CD4-positive, alpha-beta T cell treated with Interleukin-4 for 1 hour (primary cell): ENCODE measurements at places on chromosomes 4 and X.
A peak's percentile ranks its signal among the peaks of the same experiment; 100 is the strongest.

- no peak for DNase-seq
Observed at GRCh38 chrX:38304010-38304409, 23.3 kb downstream of the RPGR start.

GRCh38 chrX:7953446-7953845, 26.2 kb upstream of the PNPLA4 start:
- no peak for DNase-seq

DNA sequence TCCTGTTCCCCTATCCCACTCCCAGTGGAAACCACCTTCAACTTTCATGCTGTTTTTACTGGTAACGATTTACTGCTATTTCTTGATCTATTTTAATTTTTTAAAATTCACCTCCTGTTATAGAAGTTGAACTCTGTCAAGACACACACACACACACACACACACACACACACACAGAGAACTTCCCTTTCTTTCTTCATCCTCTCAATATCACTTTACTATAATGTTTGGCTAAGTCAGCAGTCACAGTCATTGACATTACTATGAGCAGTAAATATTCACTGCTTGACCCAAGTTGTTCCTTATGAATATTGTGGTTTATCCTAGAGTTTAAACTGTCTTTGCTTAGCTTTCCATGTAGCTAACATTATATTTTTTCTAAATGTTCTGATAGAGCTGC, 24.0 kb upstream of the SGMS2 start:
- peak; percentile 10 for DNase-seq

- no peak for DNase-seq
Observed at GRCh38 chr4:186701273-186701672, 22.4 kb downstream of the FAT1 start.

- DNase-seq: peak; percentile 68
Observed at GRCh38 chr4:83285055-83285407, 433 bp upstream of the COQ2 start.

- no peak for DNase-seq
Observed at GRCh38 chr4:138409670-138410069, 167.5 kb upstream of the SLC7A11 start.

- peak; percentile 84 for DNase-seq
Observed at GRCh38 chr4:109648266-109648996, 54.8 kb downstream of the CASP6 start.

- no peak for DNase-seq
Observed at GRCh38 chr4:133146574-133147241, 2.4 kb upstream of the PCDH10 start.

DNA sequence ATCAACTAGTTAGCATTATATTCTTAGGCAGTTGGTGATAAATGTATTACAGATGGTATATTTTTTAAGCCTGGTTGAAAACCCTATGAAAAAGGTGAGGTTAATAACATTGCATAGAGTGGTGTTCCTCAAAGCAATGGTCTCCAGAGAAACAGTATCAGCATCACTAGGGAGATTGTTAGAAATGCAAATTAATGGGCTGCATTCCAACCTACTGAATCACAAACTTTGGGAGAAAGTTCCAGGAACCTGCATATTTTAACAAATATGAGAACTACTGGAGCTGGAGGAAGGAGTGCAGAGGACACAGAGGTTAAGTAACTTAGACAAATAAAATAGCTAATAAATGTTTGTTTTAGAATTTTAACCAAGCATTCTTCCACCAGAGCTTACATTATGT, 166.9 kb upstream of the PCDH10 start:
- DNase-seq: no peak

GRCh38 chr4:108559911-108560310, 60.5 kb upstream of the RPL34 start:
- DNase-seq: no peak

DNA sequence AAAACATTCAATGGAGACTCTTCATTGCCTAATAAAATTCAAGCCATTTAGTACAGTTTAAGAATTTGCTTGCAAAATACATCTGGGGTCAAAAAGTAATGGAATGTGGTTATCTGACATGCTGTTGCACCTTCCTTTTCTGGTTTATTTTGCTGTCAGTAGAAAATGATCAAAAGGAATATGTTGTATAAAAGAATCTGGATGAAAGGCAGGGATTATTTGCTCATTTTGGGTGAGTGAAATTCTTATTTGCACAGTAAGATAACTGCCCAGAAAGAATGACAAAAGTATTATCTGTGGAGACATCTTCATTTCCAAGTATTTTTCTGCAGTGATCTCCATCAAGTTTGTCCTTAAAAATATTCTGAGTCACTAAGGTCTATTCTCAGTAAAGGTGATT, 30.4 kb downstream of the BOD1L1 start:
- no peak for DNase-seq

DNA sequence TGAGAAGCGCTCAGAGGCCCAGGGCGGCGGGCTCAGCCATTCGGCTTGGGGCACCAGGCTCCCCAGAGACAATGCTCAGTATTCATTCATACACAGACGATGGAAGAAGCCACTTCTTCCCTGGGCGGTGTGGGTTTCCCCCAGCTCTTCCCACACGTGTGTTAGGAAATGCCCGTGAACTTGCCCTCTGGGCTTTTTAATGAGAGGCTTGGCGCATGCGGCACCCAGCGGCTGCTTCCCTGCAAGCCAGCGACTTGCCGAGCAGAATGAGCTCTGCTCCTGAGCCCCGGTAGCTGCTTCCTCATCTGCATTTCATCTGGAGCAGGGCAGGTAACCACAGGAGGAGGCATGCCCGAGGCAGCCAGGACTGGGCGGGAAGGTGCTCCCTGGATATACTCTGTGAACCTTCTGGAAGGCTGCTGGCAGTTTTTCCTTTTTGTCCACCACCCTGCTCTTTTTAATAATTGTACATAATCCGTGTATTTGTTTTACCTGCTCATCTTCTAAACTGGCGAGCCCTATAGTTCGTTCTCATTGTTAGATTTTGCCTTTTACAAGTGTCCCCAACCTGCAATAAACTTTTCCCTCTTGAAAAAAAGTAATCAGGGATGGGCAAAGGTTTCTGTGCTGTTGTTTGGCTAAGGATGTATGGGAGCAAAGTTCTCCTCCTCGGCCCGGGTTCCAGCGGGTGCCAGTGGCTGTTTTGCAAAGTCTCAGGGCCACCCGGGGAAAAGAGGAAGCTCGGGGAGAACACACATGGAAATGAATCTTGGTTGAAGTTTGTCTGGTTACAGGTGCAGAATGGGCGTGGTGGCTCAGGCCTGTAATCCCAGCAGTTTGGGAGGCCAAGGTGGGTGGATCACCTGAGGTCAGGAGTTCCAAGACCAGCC, 178.8 kb downstream of the DCLK2 start:
- DNase-seq: no peak

GRCh38 chr4:140046543-140046942, 107.4 kb downstream of the MAML3 start:
- no peak for DNase-seq

DNA sequence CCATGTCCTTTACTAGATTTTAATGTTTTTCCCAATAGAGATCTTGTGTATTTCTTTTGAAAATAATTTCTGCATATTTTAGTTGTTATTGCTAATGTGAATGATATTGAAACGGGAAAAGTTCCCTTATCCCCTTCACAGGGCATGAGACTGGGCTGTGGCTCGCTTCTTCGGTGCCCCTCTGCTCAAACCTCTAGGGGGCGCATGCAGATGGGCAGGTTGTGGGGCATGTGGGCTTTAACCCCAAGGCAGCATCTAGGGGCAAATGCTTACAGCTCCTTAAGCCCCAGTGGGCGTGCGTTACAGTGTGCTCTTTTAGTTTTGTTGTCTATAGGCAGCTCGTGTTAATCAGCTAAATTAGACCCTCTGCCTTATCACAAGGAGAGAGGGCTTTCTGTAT, 194.7 kb downstream of the OPHN1 start:
- no peak for DNase-seq

GRCh38 chr4:187782286-187782824, 213.2 kb upstream of the ZFP42 start:
- no peak for DNase-seq

- DNase-seq: no peak
Observed at GRCh38 chr4:80587871-80588385, 252.4 kb downstream of the CFAP299 start.

DNA sequence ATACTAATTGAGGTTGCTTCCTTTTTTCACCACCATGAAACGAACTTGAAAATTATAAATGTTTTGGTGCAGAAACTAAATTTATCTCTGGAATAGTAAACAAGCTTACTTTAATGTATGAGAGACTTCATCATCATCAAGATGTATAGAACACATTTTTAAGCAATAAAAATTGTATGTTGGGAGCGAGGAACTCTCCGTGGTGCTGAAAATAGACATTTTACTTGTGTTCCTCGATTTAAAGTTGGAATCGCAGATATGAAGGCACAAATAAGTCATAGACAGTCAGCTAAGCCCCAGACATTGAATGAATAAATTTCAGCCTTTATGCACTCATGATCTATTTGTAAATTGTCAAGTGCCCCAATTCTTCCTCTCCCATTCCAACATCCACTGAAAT, 310.7 kb downstream of the STK32B start:
- DNase-seq: no peak

DNA sequence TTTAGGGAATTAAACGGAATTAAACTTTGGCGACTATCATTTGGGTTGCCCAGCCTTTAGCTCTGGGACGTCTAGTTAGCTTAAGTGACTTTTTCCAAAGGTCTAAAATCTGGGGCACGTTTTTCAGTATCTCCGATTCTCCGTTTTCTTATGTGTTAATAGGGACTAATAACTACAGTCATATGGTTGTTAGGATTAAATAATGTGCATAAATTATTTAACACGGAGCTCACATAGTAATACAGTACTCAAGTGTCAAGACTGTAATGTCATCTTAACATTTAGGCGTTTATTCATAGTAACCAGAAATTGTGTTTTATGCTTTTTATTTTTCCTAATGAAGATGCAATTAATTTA, 466 bp upstream of the CCNA2 start:
- DNase-seq: no peak

- DNase-seq: no peak
Observed at GRCh38 chr4:123816462-123816861, 419.9 kb downstream of the SPRY1 start.

DNA sequence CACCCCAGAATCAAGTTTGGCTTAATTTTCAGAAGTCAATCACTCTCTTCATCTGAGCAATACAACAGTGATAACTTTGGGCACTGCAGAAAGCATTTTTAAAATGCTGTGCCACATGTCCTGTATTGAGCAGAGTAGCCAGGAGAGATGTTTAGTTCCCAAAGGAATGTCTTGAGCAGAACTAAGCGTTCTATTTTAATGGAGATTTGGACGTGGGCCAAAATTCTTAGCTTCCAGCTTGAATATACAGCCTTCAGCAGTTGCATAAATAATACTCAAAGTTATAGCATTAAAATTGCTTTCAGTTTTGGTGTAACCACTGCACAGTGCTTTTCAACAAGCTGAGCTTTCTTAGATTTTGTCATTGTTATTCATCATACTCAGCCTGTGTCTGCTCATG, 679.2 kb downstream of the NLGN4X start:
- no peak for DNase-seq

DNA sequence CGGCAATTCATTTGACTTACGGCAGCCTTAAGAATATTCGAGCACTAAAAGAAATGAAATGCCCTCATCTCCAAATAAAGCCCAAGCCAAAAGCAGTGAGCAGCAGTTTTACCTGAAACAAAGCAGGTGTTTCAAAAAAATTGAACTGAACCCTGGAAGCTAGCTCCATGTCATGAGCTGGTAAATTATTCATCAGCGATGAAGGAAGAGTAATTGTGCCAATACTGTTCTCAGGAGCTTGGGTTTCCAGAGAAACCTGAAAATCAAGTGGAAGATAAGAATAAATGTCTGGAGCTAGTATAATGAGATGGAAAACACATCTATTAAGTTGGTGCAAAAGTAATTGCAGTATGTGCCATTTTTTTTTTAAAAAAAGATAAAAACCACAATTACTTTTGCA, 24.0 kb upstream of the PHKA2 start:
- no peak for DNase-seq

DNA sequence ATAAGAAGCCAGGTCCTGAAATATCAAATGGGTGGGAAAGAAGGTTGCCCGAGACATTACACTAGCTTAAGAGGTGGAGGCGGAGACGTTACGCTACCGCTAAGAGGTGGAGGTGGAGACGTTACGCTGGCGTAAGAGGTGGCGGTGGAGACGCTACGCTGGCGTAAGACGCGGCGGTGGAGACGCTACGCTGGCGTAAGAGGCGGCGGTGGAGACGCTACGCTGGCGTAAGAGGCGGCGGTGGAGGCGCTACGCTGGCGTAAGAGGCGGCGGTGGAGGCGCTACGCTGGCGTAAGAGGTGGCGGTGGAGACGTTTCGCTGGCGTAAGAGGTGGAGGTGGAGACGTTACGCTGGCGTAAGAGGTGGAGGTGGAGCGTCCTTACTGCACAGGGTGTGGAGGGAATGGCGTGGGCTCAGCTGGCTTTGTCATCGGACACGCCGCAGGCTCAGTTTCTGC, 12.8 kb downstream of the CYP4V2 start:
- DNase-seq: peak; percentile 23

DNA sequence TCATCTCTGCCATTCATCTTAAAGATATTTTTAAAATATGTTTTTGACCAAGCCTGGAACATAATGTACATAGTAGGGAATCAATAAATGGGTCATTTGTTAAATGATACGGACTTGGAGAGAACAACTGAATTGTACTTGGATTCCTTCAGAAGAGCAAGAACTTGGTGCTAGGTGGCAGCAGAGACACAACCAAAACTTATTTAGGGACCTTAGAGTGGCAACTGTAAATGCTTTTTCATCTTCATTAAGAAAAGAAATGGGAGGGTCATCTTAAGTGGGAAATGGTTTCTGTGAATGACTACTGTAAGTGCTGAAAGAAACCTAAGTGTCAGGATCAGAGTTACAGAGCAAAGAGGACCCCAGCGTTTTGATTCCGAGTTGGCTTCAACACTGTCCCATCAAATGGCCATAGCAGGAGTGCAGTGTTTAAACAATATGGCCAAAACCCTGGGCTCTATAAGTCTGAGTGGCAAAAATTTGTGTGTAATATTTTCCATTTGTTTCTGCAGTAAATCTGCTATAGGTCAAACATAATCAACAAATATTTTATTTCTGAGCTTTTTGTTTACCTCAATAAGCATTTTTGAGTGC, 213.6 kb downstream of the PALLD start:
- DNase-seq: no peak

DNA sequence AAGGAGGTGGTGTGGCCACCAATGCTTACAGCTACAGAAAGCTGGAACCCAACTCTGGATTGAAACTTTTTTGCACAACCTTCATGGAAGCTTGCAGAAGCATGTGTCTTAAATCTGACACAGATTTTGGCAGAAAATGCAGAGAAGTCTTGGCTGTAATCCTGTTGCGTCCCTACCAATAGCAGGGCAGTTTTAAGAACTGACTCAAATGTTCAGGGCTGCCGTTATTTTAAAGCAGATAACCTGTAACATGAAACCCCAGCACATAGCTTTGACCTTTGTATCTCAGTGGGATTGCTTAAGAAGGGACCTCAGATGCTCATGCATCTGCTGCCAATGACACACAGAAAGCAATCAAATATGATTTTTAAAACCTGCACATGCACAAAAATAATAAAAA, at the start of gene VEGFD:
Gene VEGFD (minus strand): TSS at position 110 of the 400 bp plus-strand sequence. CDS start 467 bp downstream, outside the sequence.
- DNase-seq: no peak
